ENCODE measurements at places on chromosomes 2 and 18.
A peak's percentile ranks its signal among the peaks of the same experiment; 100 is the strongest.

DNA sequence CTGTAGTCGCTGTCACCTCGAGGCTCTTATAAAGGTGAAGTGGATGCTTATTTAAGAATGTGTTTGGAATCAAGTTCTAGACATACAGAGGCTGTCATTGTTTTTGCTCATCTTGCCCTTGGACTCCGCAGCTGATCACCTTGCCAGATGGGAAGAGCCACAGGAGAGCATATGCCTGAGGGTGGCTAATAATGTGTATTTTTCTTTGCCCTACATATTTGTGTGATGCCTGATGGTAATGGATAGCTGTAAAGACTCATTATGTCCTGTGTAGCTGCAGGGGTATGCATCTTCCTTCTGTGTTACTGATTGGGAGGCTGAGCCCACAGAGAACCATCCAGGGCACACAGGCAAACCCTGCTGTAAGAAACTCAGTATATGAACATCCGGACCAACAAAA lies 61.7 kb downstream of the PRKCE start:
- no peak for DNase-seq

- DNase-seq: no peak
These were observed 128.0 kb upstream of the CCDC150 start for GRCh38 chr2:196511258-196512168.

DNA sequence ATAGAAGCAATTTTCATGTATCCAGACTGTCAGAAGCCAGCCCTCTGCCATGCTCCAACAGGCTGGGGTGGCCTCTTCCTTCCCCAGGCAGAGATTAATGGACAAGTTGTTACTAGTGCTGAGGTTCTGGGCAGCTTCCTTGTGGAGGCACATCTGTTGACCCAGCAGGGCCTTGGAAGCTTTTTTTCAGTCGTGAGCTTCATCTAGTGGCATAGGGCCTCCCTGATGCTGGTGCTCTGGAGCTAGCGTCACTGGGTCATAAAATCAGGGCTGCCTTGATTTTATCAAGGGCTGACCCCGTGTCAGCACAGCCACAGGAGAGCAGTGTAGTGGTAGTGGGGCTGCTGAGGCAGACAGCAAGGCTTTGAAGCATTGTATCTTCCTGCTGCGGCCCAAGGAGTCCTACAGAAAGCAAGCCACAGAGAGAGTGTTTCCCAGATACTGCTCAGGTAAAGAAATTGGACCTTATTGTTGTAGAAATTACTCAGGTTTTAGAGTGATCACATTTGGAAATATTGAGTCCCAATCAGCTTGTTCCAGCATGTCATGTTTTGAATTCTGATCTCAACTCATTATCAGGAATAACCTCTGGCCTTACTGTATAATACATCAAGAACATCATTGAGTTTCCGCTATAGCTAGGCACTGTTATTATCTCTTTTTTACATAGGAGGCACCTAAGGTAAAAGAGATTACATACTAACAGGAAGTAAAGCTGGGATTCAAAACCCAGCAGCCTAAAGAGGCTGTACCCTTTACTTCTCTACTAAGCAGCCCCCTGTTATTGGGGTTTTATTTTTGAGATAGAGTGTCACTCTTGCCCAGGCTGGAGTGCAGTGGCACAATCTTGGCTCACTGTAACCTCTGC lies 92.3 kb upstream of the ALPP start:
- DNase-seq: no peak

DNA sequence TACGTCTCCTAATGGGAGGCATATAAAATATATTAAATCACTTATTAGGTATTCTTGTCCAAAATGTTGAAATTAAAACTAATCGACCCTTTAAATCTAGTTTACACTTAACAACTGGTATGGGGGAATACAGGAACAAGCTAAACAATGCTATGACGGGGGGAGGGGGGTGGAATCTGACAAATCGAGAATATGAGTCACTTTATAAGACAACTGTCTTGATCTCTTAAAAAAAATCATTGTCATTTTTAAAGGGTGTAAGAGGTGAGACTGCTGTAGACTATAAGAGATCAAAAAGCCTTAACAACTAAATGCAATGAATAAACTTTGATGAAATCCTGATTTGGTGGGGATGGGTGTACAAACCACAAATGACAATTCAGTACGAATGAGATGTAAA lies 6.0 kb downstream of the MAP3K2 start:
- no peak for DNase-seq

DNA sequence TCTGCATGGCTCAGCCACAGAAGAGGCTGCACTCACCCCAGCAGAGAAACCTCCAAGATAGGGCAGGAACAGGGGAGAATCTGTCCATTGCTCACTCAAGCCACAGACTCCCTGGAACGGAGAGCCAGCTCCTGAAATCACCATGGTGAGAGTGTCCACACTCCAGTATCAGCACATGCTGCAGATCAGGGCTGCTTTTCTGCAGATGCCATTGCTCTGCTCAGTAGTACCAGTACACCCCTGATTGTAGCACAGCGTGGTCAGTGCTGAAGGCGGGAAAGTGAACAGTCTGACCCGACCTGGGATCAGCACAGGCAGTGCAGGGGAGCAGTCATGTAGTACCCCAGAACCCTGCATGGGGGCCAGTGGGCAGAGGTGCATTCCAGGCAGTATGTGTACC lies 73.9 kb downstream of the GYPC start:
- DNase-seq: no peak

DNA sequence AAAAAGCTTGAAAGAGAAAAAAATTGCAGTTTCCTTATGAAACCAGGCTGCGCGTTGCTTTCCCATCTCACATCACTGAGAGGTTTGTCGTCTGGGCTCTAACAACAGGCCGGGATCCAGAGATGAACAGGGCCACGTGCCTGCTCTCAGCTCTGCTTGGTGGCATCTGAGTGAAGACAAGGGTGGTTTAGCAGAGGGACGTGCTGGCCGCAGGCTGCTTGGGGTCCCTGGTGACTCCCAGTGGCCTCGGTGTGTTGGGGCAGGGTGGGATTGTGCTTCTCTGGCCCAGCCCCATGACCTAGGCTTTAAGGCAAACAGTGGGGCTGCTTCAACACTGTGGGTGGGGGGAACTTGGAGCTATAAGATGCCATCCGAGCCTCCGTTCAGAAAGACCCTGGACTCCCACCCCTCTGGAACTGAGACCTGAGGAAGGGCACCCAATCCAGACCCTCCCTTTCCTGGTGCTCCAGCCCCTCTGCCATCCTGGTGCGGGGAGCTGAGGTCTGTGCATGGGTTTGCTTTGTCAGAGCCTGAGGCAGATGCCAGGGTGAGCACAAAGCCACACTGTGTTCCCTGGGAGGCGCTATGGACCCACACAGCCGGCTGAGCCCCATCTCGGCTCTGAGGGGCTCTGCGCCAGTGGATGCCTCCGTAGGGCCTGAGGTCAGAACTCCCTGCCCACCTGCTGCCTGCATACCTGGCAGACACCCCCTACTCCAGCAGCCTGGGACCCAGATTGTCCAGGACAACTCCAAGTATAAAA lies 18.4 kb upstream of the HPCAL1 start:
- DNase-seq: no peak

GRCh38 chr2:56183643-56184499 lies at the start of gene CCDC85A:
CCDC85A (plus strand) TSS chr2:56183990; CDS start chr2:56184625, 635 bp downstream.
- peak; percentile 4 for DNase-seq

- DNase-seq: no peak
These were observed 71.1 kb downstream of the OSR1 start for GRCh38 chr2:19287324-19287723.

- DNase-seq: no peak
These were observed 241.8 kb upstream of the MGAT5 start for GRCh38 chr2:134011936-134012586.

GRCh38 chr18:51168960-51169662 lies 28.4 kb downstream of the MEX3C start:
- no peak for DNase-seq

DNA sequence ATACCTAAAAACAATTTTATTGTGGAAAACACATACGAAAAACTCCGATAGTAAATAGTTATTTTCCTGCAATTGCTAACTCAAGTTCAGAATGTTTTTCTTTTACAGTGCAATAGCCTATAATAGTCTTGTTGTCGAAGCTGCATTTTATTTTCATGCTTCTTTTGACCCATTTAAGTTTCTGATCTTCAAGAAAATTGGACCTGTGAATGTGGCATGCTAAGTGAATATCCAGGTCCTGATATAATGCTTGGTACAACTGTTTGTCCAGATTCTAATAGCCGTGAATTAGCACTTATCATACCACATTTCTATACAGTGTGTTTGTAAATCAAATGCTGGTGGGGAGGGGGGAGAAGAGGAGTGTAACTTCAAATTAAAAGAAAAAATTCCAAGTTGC lies 3.0 kb upstream of the ONECUT2 start:
- no peak for DNase-seq

- no peak for DNase-seq
These were observed 141.0 kb downstream of the MAP2 start for GRCh38 chr2:209564816-209565215.

DNA sequence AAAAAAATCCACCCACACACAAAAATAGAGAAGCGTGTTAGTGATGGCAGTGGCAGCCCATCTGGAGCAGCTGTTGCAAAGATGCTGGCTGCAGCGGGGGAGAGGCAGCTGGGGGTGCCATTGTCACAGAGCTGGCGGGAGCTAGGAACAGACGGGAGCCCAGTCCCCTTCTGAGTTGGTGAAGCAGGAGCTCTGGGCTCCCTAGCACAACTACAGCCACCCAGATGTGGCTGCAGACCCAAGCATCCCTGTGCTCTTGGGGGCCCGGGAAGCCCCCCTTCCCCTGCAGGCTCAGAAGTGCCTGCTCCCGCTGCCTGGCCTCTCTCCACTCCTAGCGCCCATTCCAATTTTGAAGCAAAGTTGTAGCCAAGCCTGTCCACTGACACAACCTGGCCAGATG lies 366.6 kb upstream of the MC4R start:
- DNase-seq: no peak

DNA sequence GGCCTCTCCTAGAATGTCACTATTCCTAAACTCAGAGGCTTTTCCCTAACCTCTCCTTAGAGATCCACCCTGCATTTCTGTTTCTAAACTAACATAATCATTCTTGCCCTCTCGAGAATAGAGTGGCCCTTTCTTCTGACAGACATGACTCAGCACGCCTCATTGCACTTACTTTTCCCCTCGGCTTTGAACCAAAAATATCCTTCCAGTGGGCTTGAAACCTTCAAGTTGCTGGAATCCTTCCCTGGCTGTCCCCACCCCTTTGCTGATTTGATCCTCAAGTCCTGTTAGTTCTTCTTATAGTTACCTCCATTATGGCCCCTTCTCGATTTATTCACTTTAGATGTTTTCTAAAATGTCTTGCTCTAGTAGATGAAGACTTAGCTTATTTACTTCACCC lies 158.0 kb downstream of the LTBP1 start:
- no peak for DNase-seq

DNA sequence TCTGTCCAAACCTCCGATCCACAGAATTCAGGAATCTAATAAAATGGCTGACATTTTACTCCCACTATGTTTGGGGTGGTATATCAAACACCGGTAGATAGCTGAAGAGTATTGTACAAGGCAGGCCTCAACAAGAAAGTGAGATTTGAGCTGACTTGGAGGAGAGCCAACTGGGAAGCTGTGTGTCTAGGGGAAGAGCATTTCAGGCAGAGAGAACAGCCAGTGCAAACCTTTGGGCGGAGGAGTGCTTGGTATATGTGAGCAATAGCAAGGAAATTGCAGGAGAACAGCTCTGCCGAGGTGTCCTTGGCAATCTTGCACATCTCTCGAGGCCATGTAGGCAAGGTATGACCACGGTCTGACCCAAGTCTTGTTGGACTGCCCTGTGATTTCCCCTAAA lies 1.8 kb upstream of the MERTK start:
- DNase-seq: no peak

GRCh38 chr2:204738721-204739120 lies 193.4 kb downstream of the PARD3B start:
- no peak for DNase-seq

DNA sequence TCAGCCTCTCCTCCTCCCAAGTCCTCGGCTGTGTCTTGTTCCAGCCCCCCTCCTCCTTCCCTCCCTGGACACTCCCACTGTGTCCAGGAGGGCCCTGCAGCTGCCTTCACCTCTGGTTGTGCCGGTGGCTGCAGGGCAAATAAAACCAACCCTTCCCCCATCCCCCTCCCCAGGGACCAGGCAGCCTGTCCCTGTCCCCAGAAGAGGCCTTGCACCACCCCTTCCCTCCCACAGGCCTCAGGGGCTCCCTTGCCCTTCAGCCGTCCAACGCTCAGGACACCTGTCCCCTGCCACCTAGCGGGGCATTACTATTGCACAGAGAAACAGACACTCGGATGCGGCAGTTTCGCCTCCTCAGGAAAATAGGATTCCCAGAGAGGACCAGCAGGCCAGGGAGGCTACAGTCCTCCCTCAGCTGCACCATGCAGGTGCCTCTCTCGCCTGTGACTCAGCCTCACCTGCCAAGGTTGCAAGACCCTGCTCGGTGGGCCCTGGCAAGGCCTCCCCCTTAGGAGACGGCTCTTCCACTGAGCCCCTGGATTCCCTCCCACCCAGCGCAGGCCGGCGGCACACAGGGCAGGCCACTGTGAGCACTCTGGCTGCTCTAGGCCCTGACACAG lies 5.5 kb upstream of the GPC1 start:
- DNase-seq: no peak

- DNase-seq: no peak
These were observed 170.2 kb downstream of the ATAD2B start for GRCh38 chr2:23756593-23757292.

GRCh38 chr2:53941749-53942148 lies 29.0 kb downstream of the PSME4 start:
- DNase-seq: no peak

GRCh38 chr2:218569038-218569431 lies 396 bp downstream of the CNOT9 start:
- DNase-seq: peak; percentile 52

DNA sequence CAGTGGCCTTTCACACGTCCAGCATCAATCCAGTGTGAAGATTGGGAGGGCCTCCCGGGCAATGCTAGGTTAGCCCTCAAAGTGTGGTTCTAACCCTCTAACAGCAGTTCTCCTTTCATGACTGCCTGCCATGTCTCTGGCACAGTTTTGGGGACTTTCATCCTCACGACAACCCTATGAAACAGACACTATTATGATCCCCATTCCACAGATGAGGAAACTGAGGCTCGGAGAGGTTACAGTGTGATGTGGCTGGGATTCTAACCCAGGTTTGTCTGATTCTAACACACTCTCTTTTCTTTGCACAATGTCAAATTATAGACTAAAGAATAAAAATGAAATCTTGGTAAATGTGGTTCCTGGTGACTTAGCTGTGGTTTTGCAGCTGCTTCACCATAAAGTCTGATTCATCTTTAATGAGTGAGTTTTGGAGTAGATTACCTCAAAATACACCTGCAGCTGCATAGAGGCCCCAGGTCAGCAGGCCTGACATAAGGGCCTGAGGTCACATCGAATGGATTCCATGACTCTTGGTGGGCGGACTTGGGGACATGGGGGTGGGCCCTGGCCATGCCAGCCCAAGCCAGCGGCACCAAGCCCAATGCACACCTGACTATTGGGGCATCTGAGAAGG lies 214.4 kb downstream of the GLI2 start:
- no peak for DNase-seq

DNA sequence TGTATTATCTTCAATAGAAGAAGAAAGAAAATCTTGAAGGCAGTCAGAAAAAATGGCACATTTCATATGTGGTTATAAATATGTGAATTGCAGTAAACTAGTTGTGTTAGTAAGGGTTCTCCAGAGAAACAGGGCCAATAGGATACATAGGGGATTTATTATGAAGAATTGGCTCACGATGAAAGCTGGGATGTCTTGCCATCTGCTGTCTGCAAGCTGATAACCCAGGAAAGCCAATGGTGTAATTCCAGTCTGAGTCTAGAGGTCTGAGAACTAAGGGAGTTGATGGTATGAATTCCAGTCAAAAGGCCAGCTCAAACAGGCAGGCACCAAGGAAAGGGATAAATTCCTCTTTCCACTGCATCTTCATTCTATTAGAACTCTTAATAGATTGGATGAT lies 362.4 kb downstream of the KCNJ3 start:
- DNase-seq: no peak

GRCh38 chr18:37537868-37538525 lies 27.6 kb downstream of the CELF4 start:
- no peak for DNase-seq
